ENCODE measurements at places on chromosomes 6 and 20.

DNA sequence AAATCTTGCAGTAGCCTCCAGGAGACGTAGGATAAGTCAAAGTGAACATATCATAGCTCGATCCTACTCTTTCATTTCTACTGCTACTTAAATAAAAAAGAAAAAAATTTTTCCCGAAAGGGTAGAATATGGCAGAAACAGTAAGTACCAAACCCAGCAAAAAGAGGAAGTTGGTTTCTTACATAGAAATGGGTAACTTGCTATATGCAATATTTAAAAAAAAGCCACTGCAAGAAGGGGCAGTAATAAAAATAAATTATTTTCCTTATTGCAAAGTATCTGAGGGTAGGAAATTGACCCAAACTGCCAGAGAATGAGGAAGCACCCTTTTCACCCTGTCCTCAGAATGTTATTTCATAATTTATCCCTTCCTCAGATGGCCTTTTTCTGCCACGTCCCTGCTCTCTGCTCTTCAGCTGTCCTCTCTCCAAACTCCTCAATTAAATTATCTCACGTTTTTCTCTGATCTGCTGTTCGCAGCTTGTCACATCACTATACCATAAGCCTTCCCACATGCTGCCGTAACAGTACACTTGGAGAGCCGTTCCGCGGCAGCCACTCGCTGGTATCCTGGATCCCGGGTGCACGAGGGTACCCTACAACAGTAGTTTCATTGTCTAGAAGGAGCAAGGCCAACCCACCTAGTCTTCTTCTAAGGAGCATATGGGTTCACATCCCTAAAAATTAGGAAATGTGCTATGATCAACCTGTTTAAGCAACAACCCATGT lies 149.6 kb downstream of the BACH2 start:
- no peak for DNase-seq

DNA sequence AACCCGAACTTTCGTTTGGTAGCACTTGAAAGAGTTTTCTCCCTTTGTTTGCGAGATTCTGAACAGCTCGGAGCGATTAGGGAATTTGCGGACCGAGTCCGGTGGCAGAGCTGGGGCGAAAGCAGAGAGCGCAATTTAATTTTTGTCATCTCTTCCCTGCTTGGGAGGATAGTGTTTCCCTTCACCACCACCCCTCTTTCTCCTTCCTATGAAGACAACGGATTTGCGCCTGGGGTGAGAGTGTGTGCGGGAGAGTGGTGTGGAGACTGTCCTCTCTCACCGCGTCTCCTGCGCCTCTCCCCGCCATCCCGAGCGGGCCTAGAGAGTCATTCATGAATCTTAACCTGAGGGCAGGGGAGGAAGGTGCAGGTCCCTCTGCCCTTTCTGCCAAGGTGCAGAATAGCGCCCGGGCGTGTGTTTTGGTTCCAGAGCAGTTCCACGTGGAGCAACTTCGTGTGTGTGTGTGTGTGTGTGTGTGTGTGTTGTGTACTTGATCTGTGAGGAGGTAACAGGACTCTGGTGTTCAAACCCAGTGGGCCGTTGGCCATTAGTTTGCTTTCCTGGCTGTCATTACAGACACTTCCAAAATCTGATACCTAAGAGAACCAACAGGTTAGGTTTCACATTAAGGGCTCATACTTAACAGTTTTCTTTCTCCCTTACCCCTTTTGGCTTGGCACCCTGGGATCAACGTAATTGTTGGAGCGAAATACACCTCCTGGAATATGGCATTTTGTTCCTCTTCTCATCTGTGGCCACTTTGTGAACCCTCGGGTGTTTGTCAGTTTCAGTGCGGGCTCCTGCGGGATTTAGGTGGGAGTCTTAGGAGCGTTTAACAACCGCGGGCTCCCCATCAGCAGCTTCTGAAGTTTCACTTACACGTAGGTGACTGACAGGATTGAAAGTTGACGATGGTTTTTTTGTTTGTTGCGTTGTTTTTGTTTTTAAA lies 1.8 kb downstream of the EYA4 start:
- DNase-seq, result no peak

DNA sequence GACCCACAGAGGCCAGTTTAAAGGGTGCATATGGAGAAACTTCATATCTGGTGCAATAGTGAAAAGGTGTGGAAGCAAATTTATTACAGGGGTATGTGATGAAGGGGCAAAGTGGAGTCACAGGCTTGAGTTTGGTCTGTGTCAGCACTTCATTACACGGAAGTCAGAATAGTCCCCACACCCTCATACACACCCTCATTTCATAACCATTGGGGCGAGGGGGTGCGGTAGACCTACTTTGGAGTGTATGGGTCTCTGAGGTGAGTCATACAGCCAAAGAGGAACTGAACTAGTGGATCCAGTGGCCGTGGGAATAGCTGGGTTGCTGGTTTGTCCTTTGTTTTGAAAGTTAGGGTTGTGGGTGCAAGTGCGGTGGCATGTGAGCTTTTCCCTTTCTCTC lies 3.3 kb downstream of the TM9SF4 start:
- DNase-seq, result no peak

DNA sequence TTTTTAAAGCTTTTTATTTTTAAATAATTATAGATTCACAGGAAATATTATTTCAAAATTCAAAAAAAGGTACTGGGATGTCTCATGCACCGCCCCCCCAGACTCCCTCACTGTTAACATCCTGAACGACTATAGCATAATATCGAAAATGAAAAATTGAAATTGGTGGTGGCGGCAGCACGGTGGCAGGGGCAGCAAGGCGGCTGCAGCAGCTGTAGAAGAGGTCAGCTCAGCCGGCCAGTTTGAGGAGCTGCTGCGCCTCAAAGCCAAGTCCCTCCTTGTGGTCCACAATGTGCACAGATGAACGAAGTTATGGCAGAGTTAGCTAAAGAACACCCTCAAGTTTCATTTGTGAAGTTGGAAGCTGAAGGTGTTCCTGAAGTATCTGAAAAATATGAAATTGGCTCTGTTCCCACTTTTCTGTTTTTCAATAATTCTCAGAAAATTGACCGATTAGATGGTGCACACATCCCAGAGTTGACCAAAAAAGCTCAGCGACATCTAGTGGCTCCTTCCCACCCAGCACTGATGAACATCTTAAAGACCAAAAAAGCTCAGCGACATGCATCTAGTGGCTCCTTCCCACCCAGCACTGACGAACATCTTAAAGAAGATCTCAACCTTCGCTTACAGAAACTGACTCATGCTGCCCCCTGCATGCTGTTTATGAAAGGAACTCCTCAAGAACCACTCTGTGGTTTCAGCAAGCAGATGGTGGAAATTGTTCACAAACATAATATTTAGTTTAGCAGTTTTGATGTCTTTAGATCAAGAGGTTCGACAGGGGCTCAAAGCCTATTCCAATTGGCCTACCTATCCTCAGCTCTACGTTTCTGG lies 100.8 kb downstream of the FAM217A start:
- DNase-seq, result peak; percentile 29

DNA sequence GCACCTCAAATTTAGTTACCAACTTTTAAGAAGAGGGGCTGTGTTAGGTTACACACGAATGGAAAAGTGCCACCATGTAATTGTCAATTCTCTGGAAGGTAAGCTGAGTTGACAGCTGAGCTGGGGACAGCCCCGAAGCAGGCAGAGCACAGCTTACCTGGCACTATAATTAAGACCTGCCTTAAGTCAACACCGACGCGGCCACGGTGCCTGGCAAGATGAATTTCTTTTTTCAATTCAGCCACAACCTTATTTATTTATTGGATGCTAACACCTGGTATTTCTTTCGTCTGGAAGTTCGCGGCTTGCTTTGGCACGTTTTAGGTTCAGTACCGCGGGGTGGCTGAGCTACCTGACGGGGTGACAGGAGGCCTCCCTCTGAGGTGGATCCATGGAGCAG lies 40.6 kb upstream of the NFATC2 start:
- no peak for DNase-seq

- no peak for DNase-seq
Measured at GRCh38 chr6:2744209-2744771, 6.4 kb downstream of the MYLK4 start.

DNA sequence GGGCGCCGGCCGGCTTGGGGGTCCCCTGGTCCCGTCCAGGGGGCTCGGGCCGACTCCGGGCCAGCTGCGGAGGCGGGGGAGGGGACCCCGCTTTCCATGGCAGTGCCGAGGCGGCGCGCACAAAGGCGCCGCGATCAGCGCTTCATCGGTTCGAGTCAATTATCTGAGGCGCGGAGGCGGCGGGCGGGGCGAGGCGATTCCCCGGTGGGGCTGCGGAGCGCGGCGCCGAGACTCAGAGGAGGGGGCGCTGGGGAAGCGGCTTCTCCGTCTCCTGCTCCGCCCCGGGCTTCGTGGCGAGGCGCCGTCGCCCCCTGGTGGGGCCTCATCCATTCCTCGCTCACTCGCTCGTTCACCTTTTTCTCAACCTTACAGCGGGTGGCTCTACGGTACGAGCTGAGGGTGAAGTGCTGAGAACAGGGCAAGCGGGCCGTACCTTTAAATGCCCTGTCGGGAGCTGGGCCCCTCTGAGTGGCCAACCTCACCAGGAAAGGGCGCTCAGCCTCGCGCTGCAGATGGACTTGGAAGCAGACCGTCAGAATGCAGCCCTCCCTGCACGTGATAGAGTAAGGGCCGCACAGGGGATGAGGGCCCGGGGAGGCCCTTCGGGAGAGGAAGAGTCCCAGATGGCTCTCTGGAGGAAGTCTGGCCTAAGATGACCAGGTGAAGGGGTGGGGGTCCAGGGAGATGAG lies 39.9 kb downstream of the SLC52A3 start:
- peak; percentile 53 for DNase-seq

DNA sequence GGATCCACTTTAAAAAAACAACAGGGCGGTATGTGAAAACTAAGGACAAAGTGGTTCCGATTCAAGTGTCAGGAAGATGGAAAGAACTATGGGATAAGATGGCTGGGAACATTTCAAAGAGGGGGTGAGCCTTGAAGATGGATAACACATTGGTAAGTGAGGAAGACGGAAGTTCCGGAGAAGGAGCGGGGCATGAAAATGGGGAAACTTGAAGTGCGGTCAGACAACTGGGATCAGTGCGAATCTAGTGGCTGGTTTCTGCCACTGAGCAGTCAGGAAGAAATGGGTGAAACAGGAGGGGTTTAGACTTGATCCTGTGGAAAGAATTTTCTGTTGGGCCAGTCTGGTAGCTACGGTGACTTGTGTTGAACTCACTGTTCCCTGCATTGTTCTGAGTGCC lies 1.2 kb downstream of the NAA20 start:
- DNase-seq, result no peak

GRCh38 chr6:12386816-12387215 lies 96.7 kb downstream of the EDN1 start:
- no peak for DNase-seq

DNA sequence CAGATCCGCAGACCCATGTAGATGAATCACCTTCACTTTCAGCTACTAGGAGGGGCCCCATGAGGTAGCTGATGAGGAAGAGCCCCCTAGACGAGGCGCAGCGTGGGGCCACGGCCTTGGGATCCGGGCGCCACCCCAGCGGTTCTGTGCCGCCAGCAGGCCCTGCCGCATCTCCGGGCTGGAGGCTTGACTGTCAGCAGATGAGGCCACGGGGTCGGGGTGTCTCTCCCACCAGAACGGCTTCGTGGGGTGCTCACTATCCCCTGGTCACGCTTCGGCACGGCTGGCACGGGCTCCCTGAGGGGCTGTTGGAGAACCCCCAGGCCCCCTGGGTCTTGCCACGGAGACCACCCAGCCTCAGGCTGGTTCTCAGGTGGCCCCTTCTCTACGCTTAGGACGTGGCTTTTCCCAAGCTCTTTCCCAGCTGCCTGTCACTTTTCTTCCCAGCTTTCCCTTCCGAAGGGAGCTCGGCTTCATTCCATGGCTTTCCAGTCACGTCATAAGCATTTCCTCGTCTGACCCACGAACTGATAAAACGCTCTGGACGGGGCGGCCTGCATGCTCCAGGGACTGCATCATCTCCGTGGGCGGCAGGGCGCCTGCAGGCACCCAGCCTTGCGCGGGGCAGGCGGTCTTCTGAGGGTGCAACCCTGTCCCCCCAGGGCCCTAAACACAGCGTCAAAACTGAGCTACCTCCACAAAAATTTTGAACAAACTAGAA lies 85.9 kb downstream of the THBS2 start:
- DNase-seq, result no peak

GRCh38 chr6:81450180-81450579 lies 302.3 kb downstream of the TENT5A start:
- DNase-seq, result no peak
